Stimulated activated CD8-positive, alpha-beta memory T cell treated with anti-CD3 and anti-CD28 coated beads, Interleukin-12 subunit alpha, Interleukin-12 subunit beta, amount 100 ng/mL, for 1 hour (primary cell): ENCODE measurements at places on chromosomes 3 and 15.

- no peak for DNase-seq
These were observed 9.2 kb downstream of the LZTFL1 start for GRCh38 chr3:45832699-45833098.

- no peak for DNase-seq
These were observed 135.5 kb downstream of the STT3B start for GRCh38 chr3:31668242-31668641.

GRCh38 chr3:179196098-179196497, 47.9 kb downstream of the PIK3CA start:
- no peak for DNase-seq

GRCh38 chr15:77989296-77990143, 88.0 kb downstream of the TBC1D2B start:
- DNase-seq, result no peak

DNA sequence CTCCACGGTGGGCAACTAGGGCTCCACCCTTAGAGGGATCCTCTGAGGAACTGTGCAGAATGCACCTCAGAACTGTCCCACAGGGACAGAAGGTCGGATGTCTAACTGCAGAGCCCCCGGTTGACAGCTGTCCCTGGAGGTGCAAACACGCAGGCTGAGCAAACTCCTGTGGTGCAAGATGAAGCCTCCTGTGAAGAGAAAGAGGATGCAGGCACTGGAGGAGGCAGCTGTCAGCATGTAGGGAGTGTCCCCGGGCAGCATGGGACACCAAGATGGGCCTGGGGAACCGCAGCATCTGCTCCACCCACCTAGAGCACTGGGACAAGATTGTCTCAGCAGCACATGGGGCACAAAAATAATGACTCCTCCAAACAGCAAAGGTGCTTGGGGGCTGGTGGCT, 258.9 kb downstream of the ABHD5 start:
- DNase-seq, result no peak

DNA sequence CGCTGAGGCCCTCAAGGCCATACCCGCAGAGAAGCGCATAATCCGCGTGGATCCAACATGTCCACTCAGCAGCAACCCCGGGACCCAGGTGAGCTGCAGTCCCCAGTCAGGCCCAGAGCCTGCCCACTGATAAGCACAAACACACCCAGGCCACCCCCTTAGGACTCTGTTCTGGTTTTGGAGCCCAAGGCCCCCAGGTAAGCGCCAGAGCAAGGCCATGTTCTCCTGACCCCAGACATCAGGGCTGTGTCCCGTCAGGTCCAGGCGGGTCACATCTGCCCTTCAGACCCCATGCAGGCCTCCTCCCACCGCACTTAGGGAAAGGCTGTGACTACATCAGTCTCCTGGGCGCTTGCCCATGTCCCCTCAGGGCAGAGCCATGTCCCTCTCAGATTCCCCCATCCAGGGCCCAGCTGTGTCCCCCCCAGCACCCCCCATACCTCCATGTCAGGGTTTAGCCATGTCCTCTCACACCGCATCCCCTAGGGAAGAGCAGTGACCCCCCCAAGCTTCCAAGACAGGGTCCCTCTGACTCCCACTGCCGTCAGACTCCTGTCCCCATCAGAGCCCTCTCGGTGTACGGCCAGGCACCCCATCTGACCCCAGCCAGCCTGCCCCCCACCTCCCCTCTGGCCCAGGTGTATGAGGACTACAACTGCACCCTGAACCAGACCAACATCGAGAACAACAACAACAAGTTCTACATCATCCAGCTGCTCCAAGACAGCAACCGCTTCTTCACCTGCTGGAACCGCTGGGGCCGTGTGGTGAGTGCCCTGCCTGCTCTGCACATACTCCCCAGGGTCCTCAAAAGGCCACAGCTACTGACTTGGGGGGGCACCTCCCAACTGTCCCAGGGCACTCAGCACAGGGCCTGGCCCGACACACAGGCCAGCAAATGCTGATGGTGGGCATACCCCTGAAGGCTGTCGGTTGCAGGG, 1.6 kb downstream of the PARP3 start:
- no peak for DNase-seq
